Sciatic nerve (tissue), 2 donors: ENCODE measurements at places on chromosomes 1 and 21. TPM values are rescaled to one million over a fixed set of nuclear protein-coding genes. Genes with fewer than 3 reads are reported as not detected.

GRCh38 chr1:220807726-220808125, 21.0 kb downstream of the MTARC1 start:
- no peak for DNase-seq

DNA sequence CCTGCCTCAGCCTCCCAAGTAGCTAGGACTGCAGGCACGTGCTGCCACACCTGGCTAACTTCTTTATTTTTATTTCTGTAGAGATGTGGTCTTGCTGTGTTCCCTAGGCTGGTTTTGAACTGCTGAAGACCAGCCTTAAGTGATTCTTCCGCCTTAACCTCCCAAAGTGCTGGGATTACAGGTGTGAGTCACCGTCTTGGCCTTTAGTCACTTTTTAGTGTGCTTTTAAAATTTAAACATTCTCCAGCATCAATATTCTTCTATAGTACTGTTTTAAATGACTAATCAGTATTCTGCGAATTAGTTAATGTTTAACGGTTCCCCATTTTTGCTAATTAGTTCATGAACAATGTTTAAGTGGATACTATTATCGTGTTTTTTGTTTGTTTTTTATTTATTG, 60.6 kb downstream of the DYRK1A start:
- DNase-seq = no peak

TNFRSF18 gene
- total RNA-seq = 0.58 TPM

PSMB4 gene
- 160 TPM for total RNA-seq

DNA sequence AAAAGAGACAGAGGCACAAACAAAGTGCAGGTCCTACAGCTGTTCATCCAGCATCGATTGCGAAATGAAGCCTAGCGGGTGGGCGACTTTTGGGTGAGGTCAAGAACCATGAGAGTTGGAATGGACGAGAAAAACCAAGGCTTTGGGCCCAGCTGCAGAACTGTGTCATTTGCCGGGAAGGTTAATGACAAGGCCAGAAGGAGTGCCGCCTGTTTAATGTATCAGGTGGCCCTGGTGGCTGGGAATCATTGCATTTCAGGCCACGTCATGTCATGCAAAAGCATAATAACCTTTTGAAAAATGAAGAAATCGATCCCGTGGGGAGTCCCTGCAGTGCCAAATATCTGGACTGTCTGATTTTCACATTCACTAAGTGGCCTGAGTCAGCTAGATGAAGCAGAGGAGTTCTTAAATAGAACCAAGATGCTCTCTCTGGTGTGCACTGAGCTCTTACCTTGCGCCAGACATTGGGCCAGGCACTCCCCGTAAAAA, 8.1 kb upstream of the RCC2 start:
- DNase-seq = no peak

F3 gene
- total RNA-seq = 19.9 TPM

- no peak for DNase-seq
These were observed 34.0 kb upstream of the RUNX3 start for GRCh38 chr1:24963943-24964693.

DNA sequence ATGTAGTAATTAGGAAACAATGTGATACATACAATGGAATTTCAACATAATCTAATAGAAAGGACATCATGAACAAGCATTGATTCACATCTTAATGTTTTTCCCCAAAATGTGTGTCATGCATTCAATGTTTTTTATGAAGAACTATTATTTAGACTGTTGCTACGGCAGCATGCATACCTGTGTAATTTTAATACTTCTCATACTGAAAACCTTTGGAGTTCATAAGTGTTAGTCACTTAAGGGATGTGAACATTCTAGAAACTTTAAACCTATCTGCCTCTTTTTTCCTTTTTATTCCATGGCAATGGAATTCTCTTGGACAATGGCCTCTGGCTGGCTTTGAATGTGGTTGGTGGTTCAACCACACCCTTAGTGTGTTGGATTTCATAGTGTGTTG, 48.6 kb downstream of the TMPRSS15 start:
- no peak for DNase-seq

PTPN7 gene
- 2.5 TPM for total RNA-seq

- no peak for DNase-seq
These were observed 21.3 kb upstream of the PKP1 start for GRCh38 chr1:201261771-201262547.

- no peak for DNase-seq
These were observed 37.0 kb upstream of the ATP6V1G3 start for GRCh38 chr1:198577444-198577843.

AVPR1B gene
- total RNA-seq = not detected

GRCh38 chr1:30760596-30761324, 3.2 kb upstream of the LAPTM5 start:
- no peak for DNase-seq

GRCh38 chr1:163444665-163445064, 122.9 kb downstream of the NUF2 start:
- no peak for DNase-seq

- no peak for DNase-seq
These were observed 2.1 kb downstream of the GUK1 start for GRCh38 chr1:228142155-228142691.

ITLN1 gene
- 1.5 TPM for total RNA-seq

DNA sequence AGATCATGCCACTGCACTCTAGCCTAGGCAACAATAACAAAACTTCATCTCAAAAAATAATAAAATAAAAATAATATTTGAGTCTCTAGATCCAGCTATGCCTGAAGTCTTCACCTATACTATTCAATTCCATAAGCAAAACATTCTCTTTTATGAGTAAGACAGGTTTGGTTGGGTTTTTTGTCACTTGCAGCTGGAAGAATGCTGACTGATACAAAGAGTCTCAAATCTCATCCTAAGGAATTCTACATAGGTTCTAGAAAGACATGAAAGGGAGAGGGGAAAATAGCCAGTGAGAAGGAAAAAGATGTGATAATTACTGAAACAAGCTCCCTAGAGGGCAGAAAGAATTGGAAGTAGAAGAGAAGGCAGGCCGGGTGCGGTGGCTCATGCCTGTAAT, 30.4 kb upstream of the MED18 start:
- no peak for DNase-seq
